ENCODE measurements at places on chromosomes 11 and 22.

DNA sequence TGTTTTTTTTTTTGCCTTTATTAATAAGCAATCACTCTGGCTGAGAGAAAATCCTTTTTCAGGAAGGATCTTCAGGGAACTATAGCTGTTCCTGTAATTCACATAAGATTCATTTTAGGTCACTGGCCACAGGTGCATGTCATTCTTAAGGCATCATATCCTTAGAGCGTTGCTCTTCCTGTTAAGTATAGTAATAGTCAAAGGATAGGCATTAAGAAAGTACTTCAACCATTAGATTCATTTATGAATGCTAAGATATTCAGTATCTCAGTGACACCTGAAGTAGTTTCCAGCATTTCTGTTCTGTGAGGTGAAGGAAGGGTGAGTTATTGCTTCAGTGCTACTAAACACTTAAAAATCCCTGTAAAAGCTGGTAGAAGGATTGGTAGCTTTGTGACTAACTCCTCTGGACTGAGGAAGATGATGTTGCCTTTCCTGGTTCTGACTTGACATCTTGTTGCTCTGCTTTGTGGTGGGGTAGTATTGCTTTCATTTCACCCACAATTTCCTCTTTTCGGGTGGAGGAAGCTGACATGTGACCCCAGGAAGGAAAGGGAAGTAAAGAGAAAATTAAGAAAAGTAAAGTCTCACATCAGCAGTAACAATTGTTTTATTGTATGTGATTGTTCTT, 34.7 kb downstream of the RNF169 start:
- DNase-seq = no peak

- DNase-seq = no peak
These were observed 30.2 kb downstream of the CHID1 start for GRCh38 chr11:880447-880846.

DNA sequence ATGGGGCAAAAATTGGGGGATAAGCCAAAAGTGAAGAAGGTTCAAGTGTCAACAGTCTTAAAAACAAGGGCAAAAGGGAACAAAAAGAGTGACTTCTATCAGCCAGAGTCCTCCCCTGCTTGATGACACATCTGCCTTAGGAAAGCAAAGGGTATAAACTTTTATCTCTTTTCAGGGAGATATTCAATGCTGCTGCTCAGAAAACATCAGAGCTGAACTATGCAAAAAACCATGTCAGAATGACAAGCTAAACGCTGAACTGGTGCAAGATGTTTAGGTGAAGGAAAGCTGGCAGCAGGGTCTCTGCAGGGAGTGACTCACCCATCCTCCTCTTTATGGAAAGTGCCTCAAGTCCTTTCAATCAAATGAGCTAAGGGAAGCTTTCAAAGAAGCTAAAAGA, 24.7 kb downstream of the ALG9 start:
- DNase-seq = no peak

- DNase-seq = no peak
These were observed 32.2 kb downstream of the BRD1 start for GRCh38 chr22:49795521-49795920.

DNA sequence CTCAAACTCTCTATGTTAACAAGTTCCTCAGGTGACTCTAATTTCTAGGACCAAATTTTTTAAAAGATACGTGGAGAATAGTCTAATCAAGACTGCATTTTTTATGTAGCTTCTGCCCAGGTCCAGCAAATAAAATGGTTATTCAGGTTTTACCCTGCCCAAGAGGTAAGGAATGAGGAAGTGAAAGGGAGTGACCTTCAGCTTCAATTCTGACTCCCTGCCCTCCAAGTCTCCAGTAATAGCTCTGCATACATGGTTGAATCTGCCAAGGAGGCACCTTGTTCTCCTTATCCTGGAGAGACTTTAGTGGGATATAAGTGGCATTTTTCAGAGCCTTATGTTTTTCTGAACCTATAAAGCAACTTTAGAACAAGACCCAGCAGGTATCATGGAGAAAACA, 15.5 kb downstream of the MUC15 start:
- DNase-seq = no peak

DNA sequence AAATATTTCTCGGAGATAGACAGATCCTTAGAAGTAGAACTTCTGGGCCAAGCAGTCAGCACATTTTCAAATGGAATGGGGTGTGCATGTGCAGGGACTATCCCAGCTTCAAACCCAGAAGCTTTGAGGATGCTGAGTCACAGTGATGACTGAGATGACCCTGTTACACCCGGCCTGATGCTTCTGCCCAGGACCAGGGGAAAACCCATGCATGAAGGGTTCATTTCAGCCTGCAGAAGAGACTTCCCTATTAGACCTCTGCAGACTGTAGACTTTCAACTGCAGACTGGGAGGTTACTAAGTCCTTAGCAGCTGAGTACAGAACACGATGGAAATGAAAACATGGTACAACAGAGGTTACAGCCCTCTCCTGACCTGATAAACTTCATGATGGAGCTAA, 3.6 kb upstream of the OR2AT4 start:
- no peak for DNase-seq

- no peak for DNase-seq
These were observed 2.0 kb downstream of the P2RX3 start for GRCh38 chr11:57340039-57340615.

DNA sequence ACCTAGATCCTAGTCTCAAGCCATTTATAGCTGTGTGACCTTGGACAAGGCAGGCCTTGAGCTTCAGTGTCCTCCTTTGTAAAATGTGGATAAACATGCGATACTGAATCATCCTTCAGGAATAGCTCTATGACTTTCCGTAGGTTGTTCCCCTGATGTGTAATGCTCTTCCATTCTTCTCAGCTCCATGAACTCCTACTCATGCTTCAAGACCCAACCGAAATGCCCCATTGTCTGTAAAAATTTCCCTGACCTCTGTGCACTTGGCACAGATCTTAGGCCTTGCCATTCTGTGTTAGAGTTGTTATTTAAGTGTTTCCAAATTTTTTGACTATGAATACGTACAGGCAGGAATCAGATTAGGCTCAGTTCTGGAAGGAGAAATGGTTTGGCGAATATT, 3.3 kb upstream of the BEST1 start:
- no peak for DNase-seq

DNA sequence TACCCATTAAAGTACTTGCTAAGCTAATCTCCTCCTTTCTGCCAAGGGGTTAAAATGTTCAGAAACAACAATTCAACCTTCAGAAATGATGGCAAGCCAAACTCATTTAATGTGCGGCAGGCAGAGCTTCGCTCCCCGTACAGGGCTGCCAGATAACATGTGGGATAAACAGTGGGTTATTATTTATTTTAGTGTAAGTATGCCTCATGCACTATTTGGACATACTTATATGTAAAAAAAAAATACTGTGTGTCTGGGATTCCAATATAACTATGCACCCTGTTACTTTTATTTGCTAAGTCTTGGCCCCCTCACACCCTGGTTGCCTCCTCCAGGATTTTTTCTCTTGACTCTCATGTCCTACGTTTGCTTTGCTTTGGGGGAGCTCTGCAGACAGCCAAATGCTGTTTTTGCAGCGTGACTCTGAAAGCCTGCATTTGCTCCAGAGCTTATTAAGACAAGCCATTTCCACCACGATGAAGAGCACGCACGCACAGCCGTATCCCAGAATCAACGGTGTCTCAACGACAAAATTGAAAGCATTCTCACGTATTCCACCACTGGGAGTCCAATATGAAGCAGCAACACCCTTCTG, 86.5 kb upstream of the SHANK2 start:
- no peak for DNase-seq

DNA sequence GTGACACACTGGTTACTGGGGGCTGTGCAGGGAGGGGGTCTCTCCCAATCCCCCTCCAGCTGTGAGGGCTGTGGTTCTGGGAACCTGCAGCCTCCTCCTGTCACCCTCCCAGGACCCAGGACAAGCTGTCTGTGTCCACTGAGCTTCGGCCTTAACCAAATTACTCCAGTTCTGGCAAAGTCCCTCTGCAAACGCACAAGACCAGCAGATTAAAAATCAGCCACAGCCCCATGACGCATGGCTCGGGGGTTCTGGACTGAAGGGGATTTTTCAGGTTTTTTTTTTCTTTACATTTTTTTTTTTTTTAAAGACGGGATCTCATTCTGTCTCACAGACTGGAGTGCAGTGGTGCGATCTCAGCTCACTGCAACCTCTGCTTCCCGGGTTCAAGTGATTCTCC, 32.2 kb upstream of the A4GALT start:
- no peak for DNase-seq

DNA sequence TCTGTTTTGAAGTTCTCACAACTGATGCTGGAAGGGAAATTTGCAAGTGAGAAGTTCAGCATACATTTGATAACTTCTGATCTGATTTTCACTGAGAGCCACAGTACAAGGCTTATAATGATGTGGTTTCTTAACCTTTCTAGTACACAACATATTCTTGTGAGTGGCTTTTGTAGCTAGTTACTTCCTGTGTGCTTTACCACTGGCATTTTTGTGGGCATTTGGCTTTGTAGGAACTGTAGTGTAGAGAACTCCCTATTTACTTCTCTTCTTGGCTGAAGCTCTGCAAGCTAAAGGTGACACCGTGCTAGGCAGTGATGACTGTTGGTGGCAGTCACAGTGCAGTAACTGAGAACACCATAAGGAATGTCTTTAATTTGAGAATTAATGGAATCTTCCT, 14.9 kb downstream of the USP47 start:
- DNase-seq = no peak

DNA sequence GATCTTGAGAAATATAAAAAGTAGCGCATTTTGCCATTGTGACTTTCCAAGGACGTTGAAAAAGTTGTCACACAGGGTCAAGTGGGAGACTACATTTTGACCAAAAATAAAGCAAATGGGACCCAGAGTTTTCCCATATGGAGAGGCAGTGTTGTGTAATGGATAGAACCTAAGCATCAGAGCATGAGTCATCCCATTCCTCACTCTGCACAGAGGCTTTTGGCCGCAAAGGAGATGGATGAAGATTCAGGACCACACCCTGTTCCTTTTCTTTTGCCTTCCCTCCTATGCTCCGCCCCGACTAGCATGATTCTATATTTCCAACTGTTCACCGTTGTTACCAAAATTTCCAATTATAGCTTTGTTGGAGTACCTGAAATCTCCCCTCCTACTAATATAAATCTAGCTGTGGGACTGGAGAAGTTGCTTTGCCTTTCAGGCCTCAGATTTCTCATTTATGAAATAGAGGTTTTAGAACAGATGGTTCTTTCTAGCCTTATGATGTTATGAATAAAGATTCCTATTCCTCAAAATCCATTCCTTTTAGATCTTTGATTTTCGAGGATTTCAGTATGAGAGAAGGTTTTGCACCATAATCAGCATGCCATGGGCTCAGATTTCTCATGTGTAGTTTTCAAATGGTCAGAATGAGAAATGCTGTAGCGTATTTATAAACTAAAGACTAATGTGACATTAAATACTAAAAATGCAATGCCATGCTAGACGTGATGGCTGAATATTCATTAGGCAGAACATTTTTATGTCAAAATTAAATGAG, 921.9 kb upstream of the TENM4 start:
- DNase-seq = no peak

- DNase-seq = no peak
These were observed 11.0 kb downstream of the RBFOX2 start for GRCh38 chr22:36017651-36018091.

- no peak for DNase-seq
These were observed 42.9 kb downstream of the ABTB2 start for GRCh38 chr11:34314936-34315335.

DNA sequence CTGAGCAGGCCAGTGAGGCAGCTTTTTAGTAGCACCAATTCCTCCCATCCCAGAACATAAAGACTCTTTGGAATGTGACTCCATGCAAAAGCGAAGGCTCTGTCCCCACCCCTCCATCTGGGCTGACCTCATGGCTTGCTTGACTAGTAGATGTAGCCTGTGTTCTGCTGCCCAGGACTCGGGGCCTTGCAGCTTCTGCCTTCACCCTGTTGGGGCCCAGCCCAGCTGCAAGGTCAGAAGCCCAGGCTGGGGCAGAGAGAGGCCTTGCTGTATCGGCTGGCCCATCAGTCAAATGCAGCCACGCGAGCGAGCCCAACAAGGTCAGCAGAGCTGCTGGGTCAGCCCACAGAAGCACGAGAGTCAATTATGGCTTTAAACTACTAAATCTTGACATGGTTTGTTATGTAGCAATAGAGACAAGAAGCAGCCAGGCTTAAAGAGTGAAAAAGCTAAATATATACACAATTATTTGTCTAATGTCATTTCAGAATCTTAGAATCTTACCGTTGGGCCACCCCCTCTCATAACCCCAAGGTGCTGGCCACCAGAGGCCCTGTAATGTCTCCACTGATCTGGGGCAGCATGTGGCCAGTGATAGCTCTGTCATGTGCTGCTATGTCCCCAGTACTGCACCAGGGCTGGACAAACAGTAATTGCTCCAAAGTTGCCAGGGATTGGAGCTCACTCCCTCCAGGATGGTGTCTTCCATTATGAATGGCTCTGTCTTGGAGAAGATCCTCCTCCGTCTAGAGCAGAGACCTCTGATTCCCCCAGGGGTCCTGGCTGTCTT, 10.4 kb upstream of the WNT11 start:
- DNase-seq = no peak

DNA sequence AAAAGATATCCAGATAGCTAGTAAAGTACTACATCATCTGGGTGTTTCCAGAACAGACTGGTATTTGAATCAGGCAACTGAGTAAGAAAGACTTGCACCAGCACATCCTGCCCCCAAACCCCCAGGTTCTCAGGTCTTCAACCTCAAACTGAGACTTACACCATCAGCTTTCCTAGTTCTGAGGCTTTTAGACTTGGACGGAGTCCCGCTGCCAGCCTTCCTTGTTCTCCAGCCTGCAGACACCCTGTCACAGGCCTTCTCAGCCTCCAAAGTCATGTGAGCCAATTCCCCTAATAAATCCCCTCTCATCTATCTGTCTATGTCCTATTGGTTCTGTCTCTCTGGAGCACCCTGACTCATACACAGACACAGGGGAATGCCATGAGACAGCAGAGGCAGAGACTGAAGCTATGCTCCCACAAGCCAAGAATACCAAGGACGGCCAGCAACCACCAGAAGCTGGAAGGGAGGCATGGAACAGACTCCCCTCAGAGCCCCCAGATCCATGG, 10.9 kb downstream of the SMCO4 start:
- DNase-seq = no peak

GRCh38 chr11:35303596-35304385, 115.6 kb downstream of the SLC1A2 start:
- DNase-seq = no peak
